ENCODE measurements at places on chromosomes 3 and 15.
A peak's percentile ranks its signal among the peaks of the same experiment; 100 is the strongest.

DNA sequence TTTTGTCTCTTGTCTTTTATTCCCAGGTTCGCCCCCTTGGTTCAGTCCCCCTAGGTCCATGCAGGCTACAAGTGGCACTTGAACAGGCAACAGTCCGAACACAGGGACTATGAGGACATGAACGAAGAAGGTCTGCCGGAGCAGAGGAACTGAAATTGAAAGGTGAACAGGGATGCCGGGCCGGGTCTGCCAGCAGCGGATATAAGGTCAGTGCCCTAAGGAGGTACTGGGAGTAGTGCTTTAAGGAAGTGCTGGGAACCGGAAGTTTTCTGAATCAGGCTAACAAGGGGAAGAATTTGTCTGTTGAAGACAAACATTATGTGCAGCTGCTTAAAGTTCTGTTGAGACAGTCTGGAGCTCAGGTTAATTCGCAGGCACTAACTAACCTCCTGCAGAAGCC is 46.8 kb downstream of the LSM3 start:
- DNase-seq, result no peak

GRCh38 chr3:48891606-48892005 is 7.1 kb downstream of the SLC25A20 start:
- DNase-seq, result no peak

GRCh38 chr3:61518590-61518989 is 42.8 kb upstream of the PTPRG start:
- no peak for DNase-seq

GRCh38 chr15:71411538-71412482 is 296.5 kb downstream of the THSD4 start:
- DNase-seq, result no peak

- DNase-seq, result no peak
These were observed 876.7 kb downstream of the NAALADL2 start for GRCh38 chr3:175735866-175736265.

GRCh38 chr15:28943611-28944230 is 57.9 kb downstream of the APBA2 start:
- DNase-seq, result peak; percentile 10

- no peak for DNase-seq
These were observed 123.4 kb downstream of the CHSY1 start for GRCh38 chr15:101128221-101129015.

DNA sequence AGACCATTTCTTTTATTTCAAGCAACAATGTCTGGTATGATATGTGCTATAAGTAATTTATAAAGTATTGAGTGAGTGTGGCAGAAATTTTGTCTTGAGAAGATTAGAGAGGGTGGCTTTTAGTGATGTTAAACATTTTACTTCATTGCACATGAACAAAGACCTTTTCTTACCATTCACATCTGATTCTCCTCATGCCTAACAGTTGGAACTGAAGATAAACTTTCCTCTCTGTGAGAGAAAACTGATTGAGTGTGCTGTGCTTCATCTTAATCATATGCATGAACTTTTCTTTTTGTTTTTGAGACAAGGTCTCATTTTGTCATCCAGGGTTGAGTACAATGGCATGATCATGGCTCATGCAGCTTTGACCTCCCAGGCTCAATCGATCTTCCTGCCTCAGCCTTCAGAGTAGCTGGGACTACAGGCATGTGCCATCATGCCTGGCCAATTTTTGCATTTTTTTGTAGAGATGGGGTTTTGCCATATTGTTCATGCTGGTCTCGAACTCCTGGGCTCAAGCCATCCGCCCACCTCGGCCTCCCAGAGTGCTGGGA is 377.7 kb upstream of the GOLIM4 start:
- DNase-seq, result no peak

GRCh38 chr3:107987036-107987939 is 103.5 kb downstream of the CD47 start:
- DNase-seq, result no peak

- no peak for DNase-seq
These were observed 1090.9 kb downstream of the ROBO2 start for GRCh38 chr3:78130741-78131290.

DNA sequence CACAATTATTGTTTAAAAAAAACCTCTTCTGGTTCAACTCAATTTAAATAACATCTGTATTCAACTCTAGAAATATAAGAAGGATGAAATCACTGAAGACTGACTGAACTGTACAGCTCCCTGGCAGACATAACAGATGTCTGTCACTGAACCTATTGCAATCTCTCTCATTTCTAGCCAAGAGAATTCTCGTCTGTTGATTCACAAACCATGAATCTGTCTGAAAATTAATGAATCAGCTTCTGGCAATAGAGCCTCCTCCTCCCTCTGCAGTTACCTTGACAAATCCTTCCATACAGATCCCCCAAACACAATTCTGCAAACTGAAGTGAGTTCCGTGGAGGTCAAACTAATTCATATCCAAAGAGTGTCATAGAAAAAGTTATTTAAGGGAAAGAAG is 561.4 kb downstream of the PYDC2 start:
- DNase-seq, result no peak

GRCh38 chr3:24401090-24401810 is 93.4 kb downstream of the THRB start:
- no peak for DNase-seq

DNA sequence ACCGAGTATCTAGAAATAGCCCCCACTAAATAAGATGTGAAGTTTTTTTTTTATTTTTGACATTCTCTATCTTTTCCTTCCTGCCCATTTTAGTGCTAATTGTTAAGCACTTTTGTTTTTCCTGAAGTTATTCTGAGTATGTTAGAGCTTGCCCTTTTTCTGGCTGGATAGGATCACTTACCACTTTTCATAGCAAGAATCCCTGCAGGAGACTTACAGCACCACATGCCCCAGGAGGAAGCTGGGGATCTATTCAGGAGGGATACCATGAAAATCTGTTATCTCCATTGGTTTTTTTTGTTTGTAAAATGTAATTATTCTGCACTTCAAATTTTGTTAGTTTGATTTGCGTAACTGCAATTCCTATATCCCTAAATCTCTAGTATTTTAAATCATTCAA is 968.4 kb downstream of the ZPLD1 start:
- DNase-seq, result no peak

DNA sequence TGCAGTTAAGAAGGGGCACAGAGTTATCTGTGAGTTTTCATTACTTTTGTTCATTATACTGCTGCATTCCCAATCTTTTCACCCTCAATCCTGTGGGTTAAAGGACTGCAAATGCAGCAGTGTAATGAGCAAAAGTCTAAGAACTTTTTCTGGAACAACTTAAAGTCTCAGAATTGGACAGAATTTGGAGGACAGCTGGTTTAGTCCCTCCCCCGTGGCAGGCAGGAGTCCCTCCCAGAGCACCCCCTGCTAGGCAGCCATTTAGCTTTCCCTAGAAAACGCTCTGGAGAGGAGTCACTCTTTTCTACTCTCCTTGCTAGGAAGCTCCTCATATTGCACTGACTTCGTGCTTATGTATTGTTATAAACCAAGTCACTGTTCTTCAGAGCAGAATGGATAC is 156.3 kb upstream of the UBE2E1 start:
- DNase-seq, result no peak

DNA sequence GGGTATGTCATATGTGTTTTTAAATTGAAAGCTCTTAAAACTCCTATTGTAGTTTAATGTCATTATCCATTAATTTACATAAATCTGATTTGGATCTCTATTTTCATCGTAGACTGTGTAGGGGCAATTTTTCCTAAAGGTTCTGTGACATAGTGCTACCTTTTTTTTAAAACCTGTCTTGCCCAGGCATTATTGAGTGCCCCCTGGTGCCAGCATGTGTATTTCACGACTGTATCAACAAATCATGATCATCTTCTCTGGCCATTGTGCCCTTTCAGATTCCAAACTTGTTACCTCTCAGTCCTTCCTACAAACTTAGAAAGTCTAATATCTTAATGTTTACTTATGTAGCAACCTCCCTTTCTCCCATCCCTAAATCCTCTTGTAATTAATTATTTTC is 97.2 kb upstream of the FLNB start:
- no peak for DNase-seq

GRCh38 chr3:105611304-105612192 is 244.8 kb downstream of the ALCAM start:
- no peak for DNase-seq

- no peak for DNase-seq
These were observed 4.7 kb downstream of the DPH3 start for GRCh38 chr3:16260046-16260445.

- DNase-seq, result peak; percentile 32
These were observed 514 bp downstream of the IGF2BP2 start for GRCh38 chr3:185824051-185825005.

DNA sequence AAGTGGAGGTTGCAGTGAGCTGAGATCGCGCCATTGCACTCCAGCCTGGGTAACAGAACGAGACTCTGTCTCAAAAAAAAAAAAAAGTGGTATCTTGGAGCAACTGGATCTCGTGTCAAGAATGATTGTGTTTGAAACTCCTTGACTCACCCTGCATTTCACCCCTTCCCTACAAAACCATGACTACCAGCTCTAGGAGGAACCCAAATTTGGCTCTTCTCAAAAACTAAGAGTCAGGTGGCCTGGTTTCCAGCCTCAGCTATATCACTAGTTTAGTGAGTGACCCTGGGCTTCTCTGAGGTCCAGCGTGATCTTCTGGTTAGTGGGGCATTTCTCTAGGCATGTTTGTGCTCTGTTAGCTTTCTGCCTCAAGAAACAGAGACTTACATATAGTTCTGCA is 222.1 kb downstream of the FAM43A start:
- no peak for DNase-seq

DNA sequence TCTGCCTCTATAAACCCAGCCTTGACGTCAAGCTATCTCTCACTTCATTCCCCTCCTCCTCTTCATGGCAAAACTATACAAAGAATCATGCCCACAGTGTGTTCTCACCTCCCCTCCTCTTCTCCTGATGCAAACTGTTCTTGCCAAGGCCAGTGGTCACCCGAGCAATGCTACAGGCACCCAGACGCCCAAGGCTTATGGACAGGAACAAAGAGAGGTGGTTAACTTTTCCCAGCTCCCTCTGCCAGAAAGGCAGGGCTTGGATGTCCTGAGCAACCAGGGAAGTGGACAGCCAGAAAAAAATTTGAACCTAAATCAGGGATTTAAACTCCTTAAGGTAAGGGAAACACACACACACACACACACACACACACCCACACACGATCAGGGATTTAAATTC is 5.1 kb downstream of the SLC41A3 start:
- DNase-seq, result no peak

GRCh38 chr15:65904301-65904700 is 35.0 kb downstream of the RAB11A start:
- DNase-seq, result no peak

GRCh38 chr3:153783741-153784480 is 337.3 kb upstream of the ARHGEF26 start:
- DNase-seq, result no peak

- no peak for DNase-seq
These were observed 22.8 kb downstream of the PLS1 start for GRCh38 chr3:142618917-142619461.

DNA sequence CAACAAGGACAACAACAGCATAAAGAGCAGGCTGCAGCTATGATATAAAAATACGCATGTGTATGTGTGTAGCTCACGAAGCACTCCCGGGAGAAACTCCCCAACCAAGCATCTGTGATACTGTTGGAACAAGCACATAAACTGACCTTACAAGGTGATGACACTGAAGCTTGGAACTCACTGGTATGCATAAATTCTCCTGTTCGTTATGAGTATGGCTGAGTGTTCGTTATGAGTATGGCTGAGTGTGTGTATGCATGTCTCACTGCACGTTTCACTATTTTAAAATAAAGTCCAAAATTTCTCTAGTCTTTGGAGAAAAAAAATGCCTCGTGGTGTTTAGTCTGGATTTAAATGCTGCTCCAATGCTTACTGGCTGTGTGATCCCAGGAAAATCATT is 256.8 kb downstream of the RORA start:
- no peak for DNase-seq

- no peak for DNase-seq
These were observed 427.4 kb downstream of the FOXP1 start for GRCh38 chr3:71156062-71156665.
